ENCODE measurements at places on chromosomes 1 and 21. TPM values are rescaled to one million over a fixed set of nuclear protein-coding genes. Genes with fewer than 3 reads are reported as not detected.
A peak's percentile ranks its signal among the peaks of the same experiment; 100 is the strongest.

DNA sequence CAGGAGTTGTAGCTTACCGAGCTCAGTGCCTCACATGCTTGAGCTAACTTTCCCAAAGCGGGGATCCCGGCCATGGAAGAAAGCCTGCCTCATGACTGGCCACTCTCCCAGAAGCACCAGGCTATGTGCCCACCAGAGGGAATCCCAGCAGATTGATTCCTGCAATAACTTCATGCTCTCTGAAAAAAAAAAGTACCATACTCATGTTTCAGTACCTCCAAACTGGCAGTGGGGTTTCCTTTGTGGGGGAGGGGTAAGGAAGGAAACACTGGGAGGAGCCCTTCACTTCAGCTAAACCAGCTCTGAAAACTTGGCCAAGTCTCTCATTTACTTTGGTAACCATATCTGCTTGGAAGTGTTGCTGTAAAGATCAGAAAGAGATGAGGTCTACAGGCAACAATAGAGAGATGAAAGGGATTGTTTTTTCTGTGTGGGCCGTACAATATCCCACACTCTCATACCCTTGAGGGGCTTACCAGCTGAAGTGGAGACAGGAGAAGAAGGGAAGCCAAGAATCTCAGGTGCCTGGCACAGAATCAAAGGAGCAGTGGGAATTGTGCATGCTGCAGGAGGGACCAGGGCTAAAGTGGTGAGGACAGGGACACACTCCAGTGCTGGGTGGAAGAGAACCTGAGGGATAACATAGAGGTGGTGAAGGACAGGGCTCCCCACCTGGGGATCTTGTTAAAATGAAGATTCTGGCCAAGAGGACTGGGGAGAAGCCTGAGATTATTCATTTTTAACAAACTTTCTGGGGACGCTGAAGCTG, 42.4 kb upstream of the TACSTD2 start:
- peak; percentile 28 for DNase-seq

DNA sequence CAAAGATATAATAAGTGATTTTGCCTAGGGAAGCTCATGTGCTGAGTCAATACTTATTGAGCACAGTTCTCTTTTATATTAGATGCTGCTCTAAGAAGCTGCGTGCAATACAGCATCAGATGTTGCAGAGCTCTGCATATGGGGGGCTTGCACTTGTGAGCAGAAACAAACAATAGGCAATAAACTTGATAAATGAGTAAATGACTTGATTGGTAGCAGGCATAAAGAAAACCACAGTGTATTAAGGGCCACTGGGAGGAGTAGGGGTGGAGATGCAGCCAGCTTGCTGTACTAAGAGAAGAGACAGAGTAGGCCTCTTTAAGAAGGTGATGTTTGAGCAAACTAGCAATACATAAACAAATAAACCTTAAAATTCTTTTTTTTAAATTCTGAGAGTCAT, 598.5 kb upstream of the ADAMTS5 start:
- no peak for DNase-seq

GRCh38 chr21:27647401-27647800, 680.5 kb upstream of the ADAMTS5 start:
- no peak for DNase-seq

- DNase-seq = peak; percentile 99
Observed at GRCh38 chr1:77605246-77606026, 77.0 kb downstream of the ZZZ3 start.

DNA sequence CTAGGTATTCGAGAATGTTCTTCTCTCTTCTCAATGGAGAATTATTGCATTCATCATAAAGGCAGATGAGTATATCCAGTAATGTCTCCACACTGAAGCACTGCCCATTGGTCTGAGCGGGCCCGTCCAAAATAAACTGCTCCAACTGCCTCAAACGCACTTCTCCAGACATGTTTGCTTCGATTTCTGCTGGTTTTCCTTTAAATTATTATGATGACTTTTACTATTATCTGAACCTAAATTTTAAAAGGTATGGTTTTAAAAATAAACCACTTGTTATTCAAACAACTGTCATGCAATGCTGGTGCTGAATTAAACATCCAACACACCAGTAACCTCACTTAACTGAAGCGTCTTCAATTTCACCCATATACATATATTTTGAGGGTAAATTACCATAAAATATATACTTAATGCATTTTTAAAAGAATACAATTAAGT, 1.3 kb downstream of the CDC42BPA start:
- DNase-seq = peak; percentile 40

DNA sequence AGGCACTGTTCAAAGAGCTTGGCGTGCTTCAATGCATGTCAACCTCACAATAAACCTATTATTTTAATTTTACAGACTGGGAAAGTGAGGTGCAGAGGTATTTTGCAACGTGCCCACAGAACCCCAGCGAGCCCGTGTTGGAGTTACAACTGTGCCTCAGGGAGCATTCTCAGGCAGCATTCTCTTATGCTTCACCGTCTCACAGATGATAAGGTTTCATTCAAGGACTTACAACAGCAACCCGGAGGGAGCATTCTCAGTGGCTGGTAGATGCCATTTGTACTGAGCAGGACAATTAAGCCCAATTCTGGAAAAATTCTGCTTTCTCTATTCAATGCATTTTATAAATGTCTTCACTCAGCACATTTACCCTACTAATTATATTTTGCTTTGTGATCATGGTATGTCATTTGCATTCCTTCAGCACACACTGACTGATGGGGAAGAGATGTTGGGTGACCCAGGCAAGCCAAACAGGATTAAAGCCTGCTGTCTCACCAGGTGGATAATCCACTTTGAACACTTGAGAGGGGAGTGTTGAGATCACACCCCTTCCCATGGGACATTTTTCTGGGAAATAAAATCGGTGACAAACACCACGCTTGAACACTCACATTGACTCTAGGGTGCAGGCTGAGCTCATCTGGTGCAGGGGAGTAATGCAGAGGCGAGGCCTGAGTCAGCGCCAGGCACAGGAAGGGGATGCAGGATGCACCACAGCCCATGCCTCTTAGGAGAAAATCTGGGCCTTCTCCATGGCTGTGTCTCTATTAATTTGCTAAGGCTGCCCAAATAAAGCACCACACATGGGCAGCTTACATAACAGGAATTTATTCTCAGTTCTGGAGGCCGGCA, 113.9 kb downstream of the CLIC6 start:
- no peak for DNase-seq

- DNase-seq = no peak
Observed at GRCh38 chr1:101004061-101004460, 21.5 kb downstream of the DPH5 start.

DNA sequence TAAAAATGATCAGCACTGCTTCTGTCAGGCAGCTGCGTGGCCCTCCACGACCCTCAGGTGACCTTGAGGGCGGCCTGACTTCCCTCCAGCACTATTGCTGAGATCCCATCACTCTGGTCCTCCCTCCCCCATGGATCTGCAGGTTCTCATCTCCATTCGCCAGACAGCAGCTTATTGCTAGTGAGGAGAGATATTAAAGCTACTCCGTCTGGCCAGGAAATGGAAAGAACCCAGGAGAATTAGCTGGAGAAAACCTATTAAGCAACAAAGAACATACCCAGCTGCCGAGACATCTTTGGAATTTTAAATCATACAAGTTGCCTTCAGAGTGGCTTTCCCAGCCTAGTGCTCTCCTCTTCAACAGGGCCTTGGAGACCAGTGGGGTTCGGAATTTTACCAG, 25.7 kb upstream of the KCNN3 start:
- no peak for DNase-seq

GRCh38 chr1:92989936-92990583, 28.8 kb upstream of the DIPK1A start:
- peak; percentile 51 for DNase-seq

- peak; percentile 48 for DNase-seq
Observed at GRCh38 chr1:156281693-156282478, 739 bp downstream of the SMG5 start.

- no peak for DNase-seq
Observed at GRCh38 chr1:108609483-108610049, 49.7 kb downstream of the EEIG2 start.

GRCh38 chr1:162854245-162854882, 6.6 kb downstream of the CCDC190 start:
- peak; percentile 83 for DNase-seq

GRCh38 chr1:112696578-112697314, 10.2 kb downstream of the RHOC start:
- DNase-seq = no peak

- no peak for DNase-seq
Observed at GRCh38 chr1:109901141-109901523, 9.5 kb upstream of the CSF1 start.

GRCh38 chr1:51301844-51302162, 28.6 kb downstream of the TTC39A start:
- DNase-seq = no peak

DNA sequence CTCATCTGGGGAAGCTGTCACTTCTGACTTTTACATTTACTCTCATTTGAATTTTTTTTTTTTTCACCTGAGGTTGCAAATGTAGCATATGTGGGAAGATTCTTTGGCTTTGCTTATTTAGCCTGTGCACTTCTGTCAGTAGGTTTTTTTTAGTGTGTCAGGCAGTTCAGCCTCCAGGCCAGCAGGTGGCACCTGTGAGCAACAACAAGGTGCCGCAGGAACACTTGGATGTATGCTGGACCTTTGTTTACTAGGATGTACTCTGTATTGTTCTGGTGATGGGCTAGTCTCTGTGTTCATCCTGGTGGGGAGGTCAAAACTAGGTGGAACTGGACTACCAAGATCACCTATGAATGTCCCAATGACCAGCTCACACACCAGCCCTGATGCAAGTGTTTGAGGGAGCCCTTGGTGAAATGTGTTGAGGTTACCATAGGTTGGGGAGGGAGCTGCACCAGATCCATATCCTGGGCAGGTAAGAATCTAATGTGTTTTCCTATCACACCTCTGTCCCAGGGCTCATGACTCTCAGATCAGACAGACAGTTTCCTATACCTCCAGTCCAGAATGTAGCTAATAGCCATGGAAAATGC, 618.2 kb downstream of the BRINP3 start:
- DNase-seq = no peak

Gene CLCA4
- total RNA-seq = not detected

Gene GUCA2A
- total RNA-seq = not detected

Gene VWA5B1
- not detected for total RNA-seq

Gene PDZK1
- total RNA-seq = 8.8 TPM
